ENCODE measurements at places on chromosomes 11 and 22.

- no peak for DNase-seq
These were observed 50.6 kb upstream of the PAK1 start for GRCh38 chr11:77524539-77524938.

GRCh38 chr11:134521001-134521400 lies 109.0 kb upstream of the B3GAT1 start:
- DNase-seq = no peak

GRCh38 chr11:120465921-120466534 lies 45.5 kb upstream of the GRIK4 start:
- no peak for DNase-seq

GRCh38 chr11:57164317-57164716 lies 17.4 kb upstream of the LRRC55 start:
- no peak for DNase-seq

- no peak for DNase-seq
These were observed 79.7 kb downstream of the DGCR2 start for GRCh38 chr22:19042285-19043120.

All from hippocampal formation (tissue), 2 donors.